ENCODE measurements at places on chromosomes 5 and 9.

GRCh38 chr5:662751-663435 is 30.3 kb downstream of the TPPP start:
- no peak for DNase-seq

GRCh38 chr5:172548311-172548731 is 92.7 kb upstream of the NEURL1B start:
- no peak for DNase-seq

GRCh38 chr5:110105692-110106091 is 416.0 kb downstream of the MAN2A1 start:
- DNase-seq = no peak

- DNase-seq = no peak
These were observed 100.4 kb downstream of the FAM114A2 start for GRCh38 chr5:153938191-153938842.

GRCh38 chr5:142971303-142972013 is 201.3 kb downstream of the ARHGAP26 start:
- DNase-seq = no peak

- no peak for DNase-seq
These were observed 2.6 kb upstream of the SLC28A3 start for GRCh38 chr9:84343111-84343521.

Data from NCI-H1436 treated with DMSO at 0.1 percent for 48 hours (cell line).